ENCODE measurements at places on chromosomes 11 and 22.

DNA sequence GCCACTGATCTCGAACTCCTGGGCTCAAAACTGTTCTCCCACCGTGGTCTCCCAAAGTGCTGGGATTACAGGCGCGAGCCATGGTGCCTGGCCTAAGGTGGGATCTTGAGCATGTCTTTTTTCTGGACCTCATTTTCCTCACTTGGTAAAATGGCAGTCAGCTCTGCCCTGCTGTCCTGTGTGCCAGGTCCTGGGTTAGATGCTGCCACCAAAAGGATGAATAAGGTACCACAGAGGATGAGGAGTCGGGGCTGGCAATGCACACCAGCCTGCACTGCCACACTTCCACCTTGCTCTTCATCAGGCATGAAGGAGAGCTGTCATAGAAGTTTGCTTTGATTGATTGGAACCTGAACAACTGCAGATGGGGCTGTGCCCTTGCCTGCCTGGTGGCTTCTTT, 32.3 kb downstream of the ACO2 start:
- ATAC-seq = peak; percentile 51

DNA sequence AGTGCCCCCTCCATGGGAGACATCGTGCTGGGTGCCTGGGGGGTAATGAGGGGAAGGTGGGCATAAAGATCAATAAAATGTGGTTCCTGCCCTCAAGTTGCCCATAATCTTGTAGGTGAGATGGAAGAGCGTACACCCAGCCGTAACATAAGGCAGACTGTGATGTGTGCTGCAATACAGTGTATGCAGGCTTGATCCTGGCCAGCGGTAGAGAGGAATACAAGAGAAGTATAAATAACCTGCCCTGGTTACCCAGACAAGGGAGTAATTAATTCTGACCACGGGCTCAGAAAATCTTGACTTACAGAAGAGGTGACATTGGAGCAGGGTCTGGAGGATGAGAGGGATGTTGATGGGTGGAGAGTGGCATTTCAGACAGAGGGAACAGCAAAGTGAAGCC, 43.7 kb downstream of the TECTA start:
- no peak for ATAC-seq

- peak; percentile 65 for ATAC-seq
These were observed 70.6 kb upstream of the EP300 start for GRCh38 chr22:41021613-41022454.

DNA sequence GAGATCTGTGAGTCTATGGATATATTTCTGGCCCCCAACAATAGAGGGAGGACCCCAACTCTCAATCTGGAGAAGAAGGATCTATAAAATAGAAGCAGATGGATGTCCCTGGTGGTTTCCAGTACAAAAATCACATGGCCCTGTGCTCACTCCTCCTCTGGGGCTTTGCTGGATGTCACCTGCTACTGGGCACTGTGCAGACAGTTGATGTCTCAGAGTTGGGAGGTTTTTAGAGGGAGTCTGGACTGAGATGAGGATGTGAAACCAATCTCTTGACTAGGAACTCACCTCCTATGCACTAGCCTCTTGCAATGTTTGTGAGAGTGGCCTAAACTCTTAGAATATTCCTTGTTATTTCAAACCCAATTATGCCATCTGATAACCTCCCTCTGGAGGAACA, 107.2 kb downstream of the SCN3B start:
- ATAC-seq = no peak

DNA sequence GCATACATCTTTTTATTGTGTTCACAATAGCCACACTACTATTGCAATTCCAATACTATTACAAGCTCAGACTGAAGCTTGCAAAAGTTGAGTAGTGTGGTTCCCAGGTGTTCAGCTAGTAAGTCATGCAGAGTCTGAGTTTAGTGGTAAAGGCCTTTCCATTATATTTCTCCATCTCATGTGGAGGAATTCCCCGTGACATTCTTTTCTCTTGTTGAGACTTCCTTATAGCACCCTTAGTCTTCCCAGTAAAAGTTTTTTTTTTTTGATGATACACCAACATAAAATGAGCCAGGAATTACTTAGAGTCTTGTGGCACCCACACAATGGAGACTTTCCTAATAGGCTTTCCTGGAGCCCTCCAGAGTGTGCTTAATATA, 110.8 kb downstream of the UVRAG start:
- no peak for ATAC-seq

Data from activated CD4-positive, CD25-positive, alpha-beta regulatory T cell treated with anti-CD3 and anti-CD28 coated beads, Interleukin-2, amount 50 U/mL, for 24 hours (primary cell).